ENCODE measurements at places on chromosomes 13 and 19. TPM values are rescaled to one million over a fixed set of nuclear protein-coding genes. Genes with fewer than 3 reads are reported as not detected.

ZNF222 gene
- 2.1 TPM for polyA plus RNA-seq

CEACAM8 gene
- not detected for polyA plus RNA-seq

FFAR3 gene
- not detected for polyA plus RNA-seq

ADGRE3 gene
- not detected for polyA plus RNA-seq

TNFSF13B gene
- polyA plus RNA-seq = 9.0 TPM

TEX26 gene
- polyA plus RNA-seq = not detected

STARD13 gene
- polyA plus RNA-seq = not detected

PCDH17 gene
- polyA plus RNA-seq = not detected

DLEU7 gene
- polyA plus RNA-seq = not detected

PRRG2 gene
- not detected for polyA plus RNA-seq

ZNF317 gene
- polyA plus RNA-seq = 33.3 TPM

C5AR2 gene
- not detected for polyA plus RNA-seq

PCDH9 gene
- polyA plus RNA-seq = 0.18 TPM

KLK15 gene
- polyA plus RNA-seq = not detected

POP4 gene
- 137 TPM for polyA plus RNA-seq

GPR4 gene
- not detected for polyA plus RNA-seq

DIAPH3 gene
- not detected for polyA plus RNA-seq

FXYD1 gene
- 0.91 TPM for polyA plus RNA-seq

CD70 gene
- polyA plus RNA-seq = not detected

BEST2 gene
- polyA plus RNA-seq = not detected

LGALS14 gene
- polyA plus RNA-seq = 1.1 TPM

GAS6 gene
- not detected for polyA plus RNA-seq

PRX gene
- polyA plus RNA-seq = 0.60 TPM

POSTN gene
- polyA plus RNA-seq = not detected

TPT1 gene
- 3,943 TPM for polyA plus RNA-seq

IFT88 gene
- polyA plus RNA-seq = 6.4 TPM

ODAD3 gene
- polyA plus RNA-seq = not detected

ZNF415 gene
- 3.6 TPM for polyA plus RNA-seq

CNMD gene
- polyA plus RNA-seq = not detected

PCDH8 gene
- not detected for polyA plus RNA-seq

CASP14 gene
- polyA plus RNA-seq = not detected

ZNF547 gene
- 0.50 TPM for polyA plus RNA-seq

ATF5 gene
- polyA plus RNA-seq = 1.6 TPM

ZNF724 gene
- polyA plus RNA-seq = 3.0 TPM

SIGLEC8 gene
- polyA plus RNA-seq = not detected

CEACAM20 gene
- not detected for polyA plus RNA-seq

GRIK5 gene
- not detected for polyA plus RNA-seq

MBD3L3 gene
- not detected for polyA plus RNA-seq

KCNJ14 gene
- polyA plus RNA-seq = 0.21 TPM

SIPA1L3 gene
- 2.5 TPM for polyA plus RNA-seq

URAD gene
- not detected for polyA plus RNA-seq

NCAN gene
- not detected for polyA plus RNA-seq

GAPDHS gene
- polyA plus RNA-seq = not detected

ZNF177 gene
- polyA plus RNA-seq = 0.73 TPM

PEPD gene
- 92.3 TPM for polyA plus RNA-seq

DENND1C gene
- polyA plus RNA-seq = 142 TPM

MAP4K1 gene
- 79.0 TPM for polyA plus RNA-seq

ERVV-1 gene
- not detected for polyA plus RNA-seq

SLC8A2 gene
- polyA plus RNA-seq = not detected

Measured in naive thymus-derived CD4-positive, alpha-beta T cell (primary cell).